ENCODE measurements at places on chromosomes 6 and 20.

GRCh38 chr6:14270142-14270893, 152.7 kb downstream of the CD83 start:
- DNase-seq, result no peak

- DNase-seq, result no peak
Observed at GRCh38 chr6:168384045-168385036, 56.6 kb upstream of the SMOC2 start.

DNA sequence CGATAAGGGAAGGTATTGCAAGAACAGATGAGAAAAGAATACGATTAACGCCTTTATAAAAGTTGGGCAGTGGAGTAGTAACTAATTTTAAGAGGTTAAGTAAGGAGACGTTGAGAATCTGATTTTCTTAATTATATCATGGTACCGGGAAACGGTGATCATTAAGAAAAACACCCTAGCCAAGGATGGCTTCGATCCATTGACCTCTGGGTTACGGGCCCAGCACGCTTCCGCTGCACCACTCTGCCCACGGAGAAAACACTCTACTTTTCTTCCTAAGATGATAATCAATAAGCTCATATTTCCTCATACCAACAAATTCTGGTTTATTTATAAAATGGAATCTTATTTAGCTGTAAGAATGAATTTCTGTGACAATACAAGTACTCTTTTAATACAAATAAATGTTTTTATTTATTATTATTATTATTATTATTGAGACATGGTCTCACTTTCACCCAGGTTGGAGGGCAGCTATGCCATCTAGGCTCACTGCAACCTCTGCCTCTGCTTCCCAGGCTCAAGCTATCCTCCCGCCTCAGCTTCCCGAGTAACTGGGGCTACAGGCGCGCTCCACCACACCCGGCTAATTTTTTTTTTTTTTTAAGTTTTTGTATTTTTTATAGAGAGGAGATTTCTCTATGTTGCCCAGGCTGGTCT, 8.3 kb downstream of the POM121L2 start:
- no peak for DNase-seq

DNA sequence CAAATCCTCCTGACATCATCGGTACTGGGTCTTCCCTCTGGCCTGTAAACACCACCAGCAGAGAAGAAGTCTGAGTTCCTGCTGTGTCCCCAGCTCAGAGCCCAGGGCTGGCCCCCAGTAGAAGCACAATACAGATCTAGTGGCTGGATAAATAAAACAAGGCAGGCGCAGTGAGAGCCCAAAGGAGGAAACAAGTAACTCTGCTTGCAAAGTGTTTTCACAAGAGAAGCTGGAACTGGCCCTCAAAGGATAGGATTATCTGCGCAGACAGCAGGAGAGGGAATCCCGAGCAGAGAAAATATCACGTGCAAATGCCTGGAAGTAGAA, 205.1 kb downstream of the ZDHHC14 start:
- DNase-seq, result no peak

DNA sequence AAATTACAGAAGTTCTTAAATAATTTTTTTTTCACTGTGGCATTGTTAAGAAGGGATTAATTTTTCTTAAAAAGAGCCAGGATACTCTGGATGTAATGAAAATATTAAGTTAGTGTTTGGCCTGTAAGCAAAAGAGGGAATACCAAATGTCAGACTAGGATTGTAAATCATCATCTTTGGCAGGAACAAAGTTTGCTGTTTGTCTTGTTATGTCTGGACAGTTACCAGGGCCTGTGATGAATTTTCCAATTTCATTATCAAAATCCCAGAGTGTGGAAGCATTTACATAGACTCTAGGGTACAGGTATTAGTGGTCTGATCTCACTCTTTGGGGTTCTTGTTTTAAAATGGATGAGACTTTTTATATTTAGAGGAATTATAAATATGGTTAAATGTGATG, 26.1 kb downstream of the CEP57L1 start:
- no peak for DNase-seq

- DNase-seq, result no peak
Observed at GRCh38 chr6:24879351-24879750, 56.4 kb downstream of the RIPOR2 start.

All from T-helper 22 cell (primary cell).